ENCODE measurements at places on chromosomes 6 and 20. TPM values are rescaled to one million over a fixed set of nuclear protein-coding genes. Genes with fewer than 3 reads are reported as not detected.

The TXLNB gene
- 0.13 TPM for total RNA-seq

The FLRT3 gene
- 2.3 TPM for total RNA-seq

DNA sequence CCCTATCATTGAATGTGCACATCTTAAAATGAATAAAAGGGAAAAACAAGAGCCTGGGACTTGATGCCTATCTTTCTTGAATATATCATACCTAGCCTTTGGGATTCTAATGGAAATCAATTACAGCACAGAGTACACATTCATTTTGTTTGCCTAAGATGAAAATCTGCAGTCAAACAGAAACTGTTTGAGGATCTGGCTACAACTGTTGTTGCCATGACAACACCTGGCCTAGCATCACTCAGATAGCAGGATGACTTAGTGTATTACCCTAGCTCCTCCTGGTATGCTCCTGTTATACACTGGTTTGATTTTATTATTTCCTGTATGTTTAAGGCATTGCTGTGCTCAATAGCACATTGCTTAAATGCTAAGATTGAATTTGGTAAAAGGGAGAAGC is 71.5 kb upstream of the LAMP5 start:
- peak; percentile 9 for DNase-seq

The SALL4 gene
- not detected for total RNA-seq

DNA sequence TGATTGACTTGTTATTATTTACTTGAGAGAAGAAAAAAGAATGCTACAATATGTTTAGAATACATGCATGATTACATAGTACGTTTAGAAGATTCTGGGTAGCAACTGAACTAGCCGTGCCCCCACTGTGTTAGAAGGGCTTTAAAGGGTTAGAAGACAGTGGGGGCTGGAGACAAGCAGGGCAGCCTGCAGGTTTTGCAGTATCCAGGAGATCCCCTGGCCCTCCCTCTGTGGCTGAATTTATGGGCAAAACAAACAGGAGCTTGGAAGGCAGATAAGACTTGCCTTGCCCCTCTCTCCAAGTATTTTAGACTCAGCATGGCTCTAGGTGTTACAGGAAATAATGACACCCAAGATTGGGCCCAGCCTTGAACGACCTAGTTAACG is 179.2 kb downstream of the CLIC5 start:
- no peak for DNase-seq

- DNase-seq, result no peak
Measured at GRCh38 chr6:79431537-79431933, 105.7 kb downstream of the LCA5 start.

DNA sequence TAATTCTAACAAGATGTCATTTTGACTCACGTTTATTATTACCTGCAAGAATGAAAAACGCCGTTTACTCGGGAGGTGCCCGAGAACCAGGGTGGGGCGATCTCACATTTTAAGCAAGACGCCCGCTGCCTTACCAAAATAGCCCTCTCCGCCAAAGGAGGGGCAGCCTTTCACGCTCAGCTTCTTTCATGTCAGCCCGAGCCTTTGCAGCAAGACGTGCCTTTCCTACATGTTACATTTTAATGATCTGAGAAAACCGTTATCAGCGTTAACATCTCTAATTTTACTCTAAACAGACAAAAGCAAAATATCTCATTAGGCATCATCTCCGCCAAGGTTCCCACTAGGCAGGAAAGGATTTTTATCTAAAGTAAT is 2.0 kb downstream of the BACH2 start:
- peak; percentile 15 for DNase-seq

DNA sequence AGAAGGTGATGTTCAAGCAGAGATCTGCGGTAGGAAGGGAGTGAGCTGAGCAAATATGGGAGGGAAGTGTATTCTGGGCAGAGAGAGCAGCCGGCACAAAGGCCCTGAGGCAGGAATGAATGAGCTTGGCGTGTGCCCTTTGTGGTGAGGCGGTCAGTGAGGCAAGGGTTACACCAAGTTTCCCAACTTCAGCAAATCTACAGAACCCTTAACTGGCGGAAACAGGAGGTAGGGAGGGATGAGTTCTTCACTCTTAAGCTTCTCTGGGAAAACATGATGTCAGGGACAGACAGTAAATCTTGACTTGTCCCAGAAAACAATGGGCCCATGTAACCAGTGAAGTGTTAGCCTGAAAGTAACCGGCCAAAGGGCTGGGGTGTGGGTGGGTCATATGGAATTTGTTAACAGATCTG is 97.1 kb upstream of the PTPN1 start:
- DNase-seq, result no peak

GRCh38 chr20:35788796-35789195 is 17.0 kb downstream of the PHF20 start:
- DNase-seq, result no peak

- DNase-seq, result no peak
Measured at GRCh38 chr6:92827104-92827503, 592.3 kb downstream of the EPHA7 start.

The OLIG3 gene
- not detected for total RNA-seq

GRCh38 chr20:46296526-46297250 is 11.6 kb downstream of the CDH22 start:
- no peak for DNase-seq

DNA sequence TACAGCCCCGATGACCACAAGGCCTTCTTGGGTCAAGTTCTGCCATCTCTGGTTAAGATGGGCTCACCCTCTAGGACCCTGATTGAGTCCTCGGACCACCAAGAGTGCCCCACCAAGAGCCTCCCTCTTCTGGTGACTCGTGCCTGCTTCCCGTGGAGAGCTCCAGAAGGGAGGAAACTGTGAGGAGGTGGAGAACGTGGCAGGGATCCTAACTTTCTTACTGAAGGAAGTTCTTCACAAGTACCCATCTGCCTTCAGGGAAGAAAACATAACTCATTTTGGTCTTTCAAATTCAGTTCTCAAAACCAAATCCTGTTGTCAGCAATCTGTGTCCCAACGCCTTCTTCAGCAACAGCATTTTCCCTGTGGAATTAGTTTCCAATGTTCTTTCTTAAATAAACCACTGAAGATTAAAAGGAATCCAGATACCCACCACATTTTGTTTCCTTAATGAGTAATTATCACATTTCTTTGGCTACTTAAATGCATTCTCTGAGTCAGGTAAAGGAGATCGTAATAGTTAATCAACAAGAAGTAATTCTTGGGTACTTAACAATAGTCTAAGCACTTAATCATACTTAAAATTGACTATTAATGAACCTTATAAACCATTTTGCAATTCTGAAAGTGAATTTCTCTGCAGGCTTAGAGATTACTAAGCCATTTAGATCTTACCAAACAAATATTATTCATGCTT is 185.8 kb upstream of the SGK1 start:
- DNase-seq, result peak; percentile 52

- no peak for DNase-seq
Measured at GRCh38 chr6:5305968-5306626, 44.8 kb downstream of the FARS2 start.

GRCh38 chr6:11912420-11912819 is 99.7 kb upstream of the HIVEP1 start:
- DNase-seq, result peak; percentile 15

DNA sequence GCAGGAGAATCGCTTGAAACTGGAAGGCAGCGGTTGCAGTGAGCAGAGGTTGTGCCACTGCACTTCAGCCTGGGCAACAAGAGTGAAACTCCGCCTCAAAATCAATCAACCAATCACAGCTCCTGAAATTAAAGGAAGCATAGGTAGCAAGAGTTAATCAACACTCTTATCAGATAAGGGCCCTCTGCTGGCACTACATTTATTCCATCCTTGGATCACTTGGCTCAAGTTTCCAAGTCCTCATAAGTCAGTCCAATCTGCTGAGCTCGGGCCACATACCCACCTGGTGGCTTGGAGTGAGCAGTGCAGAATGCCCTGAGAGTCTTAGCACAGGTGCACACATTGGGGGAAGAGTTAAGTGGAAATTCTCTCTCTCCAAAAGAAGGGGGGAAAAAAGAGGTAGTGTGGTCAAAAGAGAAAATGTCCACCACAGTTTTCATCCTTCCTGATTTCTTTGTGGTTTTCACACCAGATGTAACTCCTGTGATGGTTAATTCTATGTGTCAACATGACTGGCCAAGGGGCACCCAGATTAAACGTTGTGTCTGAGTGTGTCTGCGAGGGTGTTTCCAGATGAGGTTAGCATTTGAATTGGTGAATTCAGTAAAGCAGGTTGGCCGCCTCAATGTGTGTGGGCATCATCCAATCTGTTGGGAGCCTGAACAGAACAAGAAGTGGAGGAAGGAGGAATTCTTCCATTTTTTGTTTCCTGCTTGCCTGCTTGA is 14.2 kb upstream of the FAM8A1 start:
- DNase-seq, result no peak

GRCh38 chr6:33958526-33959328 is 154.9 kb upstream of the MLN start:
- peak; percentile 8 for DNase-seq

The DCDC2 gene
- total RNA-seq, result not detected

Data from GM23248 (cell line).